ENCODE measurements at places on chromosomes 7 and 10.

DNA sequence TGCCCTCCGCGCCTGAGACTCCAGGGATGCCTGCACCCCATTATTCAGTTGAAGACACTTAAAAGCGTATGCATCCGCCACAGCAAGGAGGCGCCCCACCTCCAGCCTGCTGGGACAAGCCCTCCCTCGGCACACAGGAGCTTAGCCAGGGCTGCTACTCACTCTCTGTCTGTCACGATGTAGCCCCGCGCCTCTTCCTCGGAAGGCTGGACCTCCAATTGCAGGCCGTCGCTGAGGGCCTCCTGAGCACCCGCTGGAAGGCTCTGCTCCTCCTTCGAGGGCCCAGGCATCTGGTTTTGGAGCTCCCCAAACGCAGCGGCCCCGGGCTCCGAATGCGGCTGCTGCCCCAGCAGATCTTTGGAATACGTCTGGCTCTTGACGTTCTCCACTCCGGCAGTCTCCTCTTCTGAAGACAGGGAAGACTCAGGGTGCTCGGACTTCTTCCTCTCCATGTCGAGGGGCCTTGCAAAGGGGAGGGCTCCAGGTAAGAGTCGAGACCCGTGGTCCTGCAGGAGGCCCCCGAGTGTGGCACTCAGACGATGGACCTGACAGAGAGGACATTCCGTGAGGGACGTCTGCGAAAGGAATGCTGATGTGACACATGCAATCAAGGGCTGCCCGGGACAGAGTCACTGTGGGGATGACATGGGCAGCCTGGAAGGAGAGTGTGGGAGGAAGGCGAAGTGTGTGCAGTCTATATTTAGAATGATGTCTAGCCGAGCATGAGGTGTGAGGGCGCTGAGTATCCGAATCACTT is 453.9 kb downstream of the PTPRN2 start:
- no peak for DNase-seq

DNA sequence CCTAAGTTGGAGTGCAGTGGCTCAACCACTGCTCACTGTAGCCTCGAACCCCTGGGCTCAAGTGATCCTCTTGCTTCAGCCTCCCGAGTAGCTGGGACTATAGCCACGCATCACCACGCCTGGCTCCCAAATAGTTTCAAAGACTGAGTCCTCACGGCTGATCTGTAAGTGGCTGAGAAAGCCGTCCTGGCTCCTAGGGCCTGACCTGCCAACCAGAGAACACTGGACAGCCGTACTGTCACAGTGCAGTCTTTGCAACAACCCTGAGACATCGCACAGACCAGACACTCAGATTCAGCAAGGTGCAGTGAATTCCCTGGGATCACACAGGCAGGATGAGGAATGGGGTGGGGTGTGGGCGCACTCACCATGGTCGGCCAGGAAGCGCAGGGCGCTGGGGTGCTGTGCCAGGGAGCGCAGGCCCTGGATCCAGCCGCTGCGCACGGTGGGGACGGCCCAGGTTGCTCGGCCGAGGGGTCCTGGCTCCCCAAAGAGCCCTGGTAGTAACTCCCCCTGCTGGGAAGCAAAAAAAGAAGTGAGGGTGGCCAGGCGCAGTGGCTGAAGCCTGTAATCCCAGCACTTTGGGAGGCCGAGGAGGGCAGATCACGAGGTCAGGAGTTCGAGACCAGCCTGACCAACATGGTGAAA is 10.7 kb downstream of the BRAT1 start:
- DNase-seq = no peak

DNA sequence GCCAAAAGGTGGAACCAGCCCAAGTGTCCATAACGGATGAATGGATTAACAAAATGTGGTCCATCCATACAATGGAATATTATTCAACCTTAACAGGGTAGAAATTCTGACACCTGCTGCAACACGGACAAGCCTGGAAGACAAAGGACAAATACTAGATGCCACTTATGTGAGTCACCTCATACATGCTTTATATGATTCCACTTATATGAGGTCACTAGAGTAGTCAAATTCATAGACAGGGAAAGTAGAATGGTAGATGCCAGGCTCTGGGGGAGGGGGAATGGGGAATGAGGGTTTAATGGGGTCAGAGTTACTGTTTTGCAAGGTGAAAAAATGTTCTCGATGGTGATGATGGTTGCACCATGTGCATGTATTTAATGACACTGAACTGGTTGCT is 34.0 kb upstream of the CYTH3 start:
- no peak for DNase-seq

GRCh38 chr7:129210256-129210988 is 14.4 kb upstream of the AHCYL2 start:
- DNase-seq = peak; percentile 85

DNA sequence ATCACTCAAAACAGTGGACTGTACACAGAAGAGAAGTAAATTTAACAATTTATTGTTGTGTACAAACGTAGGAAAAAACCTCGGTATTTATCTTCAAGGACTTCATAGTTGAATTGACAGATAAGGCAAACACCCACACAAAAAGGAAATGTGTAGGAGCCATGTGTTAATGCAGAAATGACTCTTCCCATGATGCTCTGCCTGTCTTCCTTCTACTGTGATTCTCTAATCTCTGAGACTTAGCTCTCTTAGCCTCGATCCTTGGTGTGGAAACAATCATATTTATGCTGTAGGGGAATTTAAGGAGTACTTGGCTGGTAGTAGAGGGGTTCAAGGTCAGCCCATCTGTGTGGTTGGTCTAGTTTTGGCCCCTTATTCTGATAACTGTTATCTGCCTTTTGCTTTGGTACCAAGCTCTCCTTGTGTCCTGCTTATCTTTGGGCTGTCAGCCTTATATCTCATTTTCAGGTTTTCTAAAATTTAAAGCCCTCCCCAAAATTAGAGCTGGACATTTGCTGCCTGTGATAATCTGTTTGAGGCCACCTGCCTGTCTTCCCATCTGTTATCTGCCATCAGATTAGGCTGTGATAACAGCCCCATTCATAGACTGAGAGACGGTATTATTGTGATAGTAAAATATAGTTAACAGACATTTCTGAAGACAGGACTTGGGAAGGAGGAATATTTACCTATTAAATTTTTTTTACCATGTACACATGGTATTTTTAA is 81.7 kb downstream of the GPR85 start:
- DNase-seq = no peak

DNA sequence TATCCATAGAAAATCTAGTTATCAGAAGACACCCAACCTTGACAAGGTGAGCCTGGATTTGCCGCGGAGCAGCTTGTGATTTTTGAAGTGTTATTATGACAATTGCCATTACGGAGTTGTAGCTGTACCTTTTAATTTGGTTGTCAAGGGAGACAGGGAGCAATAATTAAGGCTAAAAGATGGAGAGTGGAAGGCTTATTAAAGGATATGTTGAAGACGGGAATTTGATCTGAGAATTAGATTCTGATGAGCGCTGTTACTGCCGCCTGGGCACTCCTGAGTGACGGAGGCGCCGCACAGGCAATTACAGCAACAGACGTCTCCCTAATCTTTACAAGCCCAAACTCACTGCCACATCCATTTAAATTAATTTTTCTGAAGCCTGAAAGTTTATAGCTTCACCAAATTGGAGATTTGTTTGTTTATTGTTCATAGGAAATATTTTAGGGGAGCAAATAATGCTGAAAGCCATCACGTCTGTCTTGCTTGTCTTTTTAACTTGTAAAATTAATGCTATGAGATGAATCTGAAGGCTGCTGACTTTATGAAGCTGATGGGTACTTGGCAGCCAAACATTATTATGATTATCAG is 475.0 kb upstream of the ADARB2 start:
- DNase-seq = no peak

DNA sequence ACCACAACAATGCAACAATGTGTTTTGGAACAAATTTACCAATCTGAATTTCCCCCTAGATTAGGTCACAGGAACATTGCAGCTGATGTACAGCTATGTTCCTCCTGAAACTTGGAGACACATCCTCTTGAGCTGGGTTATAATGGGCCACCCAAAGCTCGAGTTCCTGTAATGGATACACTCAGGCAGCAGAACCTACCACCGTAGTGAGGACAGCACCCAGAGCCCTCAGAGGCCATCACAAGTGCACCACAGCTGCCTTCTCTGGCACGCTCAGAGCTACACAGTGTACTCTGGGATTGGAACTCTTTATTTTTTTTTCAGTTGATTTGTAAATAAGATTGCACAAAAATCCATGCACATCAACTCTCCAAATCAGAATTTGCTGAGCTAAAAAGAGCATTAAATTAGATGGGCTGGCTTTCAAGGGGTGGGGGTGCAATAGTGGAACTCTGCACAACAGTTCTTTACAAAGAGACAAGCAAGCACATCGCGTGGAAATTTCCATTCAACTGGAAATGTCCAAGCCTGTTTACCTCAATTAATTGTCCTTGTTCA is 56.7 kb downstream of the EGFR start:
- no peak for DNase-seq

DNA sequence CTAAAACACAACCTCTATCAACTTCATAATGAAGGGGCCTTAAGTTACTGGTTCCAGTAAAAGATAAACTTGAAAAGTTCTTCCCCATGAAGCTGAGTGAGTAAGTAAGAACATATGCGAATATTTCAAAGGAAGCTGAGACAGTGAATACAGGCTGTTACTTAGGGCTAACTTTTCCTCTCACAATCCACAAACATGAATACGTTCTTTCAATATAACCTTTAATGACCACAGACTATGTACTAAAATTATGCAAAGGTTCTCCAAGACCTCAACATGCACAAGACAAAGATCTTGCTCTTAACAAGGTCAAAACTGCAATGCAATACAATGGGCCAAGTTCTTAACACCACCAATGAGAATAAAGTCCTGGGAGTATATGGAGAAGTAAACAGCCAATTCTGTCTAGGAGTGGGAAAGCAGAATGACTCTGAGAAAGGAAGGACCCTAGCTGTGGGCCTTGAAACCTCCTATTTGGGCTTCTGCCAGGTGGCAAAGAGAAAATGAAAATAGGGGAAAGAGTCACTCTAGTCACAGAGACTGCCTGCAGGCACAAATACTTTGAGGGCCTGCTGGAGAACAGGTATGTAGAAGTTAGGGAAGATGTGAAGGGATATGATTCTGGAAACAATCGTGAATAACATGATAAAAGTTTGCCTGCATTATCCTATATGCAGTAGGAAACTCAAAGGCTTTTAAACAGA is 43.7 kb downstream of the OSBPL3 start:
- no peak for DNase-seq

DNA sequence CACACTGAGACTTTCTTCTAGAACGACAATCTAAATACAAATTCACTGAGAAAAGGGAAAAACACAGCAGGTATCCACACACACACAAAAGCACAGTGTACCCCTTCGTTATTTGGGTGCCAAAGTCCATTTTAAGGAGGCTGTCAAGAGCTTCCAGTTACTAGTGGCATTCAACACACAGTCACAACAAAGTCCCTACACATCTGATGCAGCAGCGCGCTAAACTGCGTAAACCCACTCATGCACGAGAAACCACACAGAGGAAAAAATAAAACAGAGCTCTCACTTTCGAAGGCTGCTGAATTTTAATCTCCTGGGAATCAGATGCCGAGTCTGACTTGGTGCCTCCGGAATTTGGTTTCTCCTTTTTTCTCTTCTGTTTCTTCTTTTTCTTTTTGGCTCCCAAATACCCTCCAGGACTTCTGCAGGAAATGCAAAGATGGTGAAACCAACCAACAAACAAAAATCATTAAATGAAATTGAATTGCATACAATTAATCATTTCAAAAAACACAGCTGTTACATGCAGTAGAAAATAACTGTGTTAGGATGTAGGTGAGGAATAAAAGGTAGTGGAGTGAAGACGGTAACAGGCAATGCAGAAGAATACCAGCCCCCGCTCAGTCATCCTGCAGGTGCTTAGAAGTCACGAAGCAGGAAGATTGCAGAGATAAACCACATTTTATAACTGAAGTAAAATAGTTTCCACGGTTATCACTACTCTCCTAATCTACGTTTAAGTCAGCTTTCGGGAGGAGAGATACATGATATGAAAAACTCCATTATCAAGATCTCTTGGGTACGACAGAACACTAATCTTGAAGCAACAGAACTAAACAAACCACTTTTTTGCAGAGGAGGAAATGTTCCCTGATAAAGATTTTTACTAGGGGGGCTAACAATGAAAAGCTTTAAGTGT is 27.1 kb downstream of the NMT2 start:
- DNase-seq = peak; percentile 60

DNA sequence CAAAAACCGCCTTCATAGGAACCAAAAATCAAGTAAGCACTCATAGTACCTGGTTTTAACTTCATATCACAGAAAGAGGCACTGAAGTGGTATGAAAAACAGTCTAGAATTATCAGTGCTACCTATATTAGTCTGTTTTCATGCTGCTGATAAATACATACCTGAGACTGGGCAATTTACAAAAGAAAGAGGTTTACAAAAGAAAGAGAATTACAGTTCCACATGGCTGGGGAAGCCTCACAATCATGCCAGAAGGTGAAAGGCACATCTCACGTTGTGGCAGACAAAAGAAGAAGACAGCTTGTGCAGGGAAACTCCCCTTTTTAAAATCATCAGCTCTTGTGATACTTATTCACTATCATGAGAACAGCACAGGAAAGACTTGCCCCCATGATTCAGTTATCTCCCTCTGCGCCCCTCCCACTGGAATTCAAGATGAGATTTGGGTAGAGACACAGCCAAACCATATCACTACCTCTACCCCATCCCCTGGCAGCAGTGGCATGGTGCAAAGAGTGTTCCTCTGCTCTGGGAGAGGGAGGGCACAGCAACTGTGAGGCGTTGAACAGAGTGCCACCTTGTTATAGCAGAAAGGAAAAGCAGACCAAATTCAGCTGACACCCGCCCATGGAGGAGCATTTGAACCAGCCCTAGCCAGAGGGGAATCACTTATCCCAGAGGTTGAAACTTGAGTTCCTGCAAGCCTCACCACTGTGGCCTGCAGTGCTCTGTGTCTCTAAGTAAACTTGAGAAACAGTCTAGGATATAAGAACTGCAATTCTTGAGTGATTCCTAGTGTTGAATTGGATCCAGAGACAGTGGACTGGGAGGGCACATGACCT is 61.9 kb upstream of the PTPRZ1 start:
- no peak for DNase-seq

- no peak for DNase-seq
Observed at GRCh38 chr7:127877951-127878350, 153.3 kb downstream of the LRRC4 start.

- no peak for DNase-seq
Observed at GRCh38 chr10:122850705-122851640, 5.3 kb upstream of the CUZD1 start.

- DNase-seq = no peak
Observed at GRCh38 chr7:20075440-20075839, 141.7 kb downstream of the MACC1 start.
